SK-N-DZ (cell line): ENCODE measurements at places on chromosomes 13 and 19.

- DNase-seq, result no peak
These were observed 2.0 kb upstream of the TNFSF14 start for GRCh38 chr19:6671960-6672359.

DNA sequence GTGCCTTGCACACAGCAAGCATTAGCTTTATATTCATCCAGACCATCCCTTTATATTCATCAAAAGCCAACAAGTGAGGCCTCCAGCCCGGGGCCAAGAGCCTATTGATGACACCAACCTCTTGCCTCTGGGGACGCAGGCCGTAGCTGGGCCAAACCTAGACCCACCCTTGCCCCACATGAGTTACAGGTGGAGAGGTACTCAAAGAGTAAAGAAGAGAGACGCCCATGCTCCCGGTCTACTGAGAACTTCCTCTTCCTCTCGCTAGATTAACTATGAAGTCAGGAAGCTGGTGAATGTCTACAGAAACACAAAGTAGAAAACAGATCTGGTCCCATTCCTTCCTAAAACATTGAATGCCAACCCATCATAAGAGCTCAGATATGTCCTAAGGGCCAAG lies 3.8 kb upstream of the MLNR start:
- no peak for DNase-seq

DNA sequence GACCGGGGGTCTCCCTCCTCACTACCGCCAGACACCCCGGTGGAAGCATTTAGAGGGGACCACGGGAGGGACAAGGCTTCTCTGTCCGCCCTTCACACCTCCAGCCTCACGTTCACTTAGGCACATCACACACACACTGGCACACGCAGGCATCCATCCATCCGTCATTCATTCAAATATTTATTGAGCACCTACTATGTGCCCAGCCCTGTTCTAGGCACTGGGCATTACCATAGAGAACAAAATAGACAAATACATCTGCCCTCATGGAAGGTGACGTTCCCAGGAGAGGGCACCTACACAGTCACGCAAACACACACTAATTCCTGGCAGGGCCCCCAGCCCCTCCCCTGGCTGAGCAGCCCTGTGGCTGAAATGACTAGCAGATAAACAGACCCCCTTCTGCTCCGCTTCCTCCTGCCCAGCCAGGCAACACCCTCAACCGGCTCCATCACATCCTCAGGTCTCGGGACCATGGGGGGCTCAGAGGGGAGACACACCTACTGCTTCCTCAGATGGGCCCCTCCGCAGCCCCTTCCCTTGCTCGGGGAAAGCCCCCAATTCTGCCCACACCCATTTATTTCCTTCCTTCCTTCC lies 3.7 kb upstream of the NOP53 start:
- no peak for DNase-seq

DNA sequence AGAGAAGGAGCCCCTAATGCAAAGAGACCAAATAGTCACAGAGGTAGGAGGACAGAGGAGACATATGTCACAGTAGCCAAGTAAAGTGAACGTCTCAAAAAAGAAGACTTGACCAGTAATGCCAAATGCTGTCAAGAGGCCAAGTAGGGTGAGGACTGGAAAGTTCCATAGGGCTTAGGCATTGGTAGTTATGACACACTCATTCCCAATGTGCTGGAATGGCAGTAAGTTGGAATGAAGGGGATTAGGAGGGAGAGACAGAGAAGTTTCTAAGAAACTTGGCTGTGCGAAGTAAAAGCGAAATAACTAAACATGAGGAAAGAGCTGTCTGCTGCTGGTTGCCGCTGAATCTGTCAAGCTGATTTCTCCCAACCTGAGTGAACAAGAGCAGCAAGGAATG lies 14.9 kb upstream of the FRY start:
- no peak for DNase-seq

- DNase-seq, result no peak
These were observed 4.2 kb downstream of the GATAD2A start for GRCh38 chr19:19409631-19410030.

GRCh38 chr19:34353546-34353945 lies 11.4 kb upstream of the GPI start:
- DNase-seq, result no peak

- DNase-seq, result no peak
These were observed 5.4 kb upstream of the MBD3L3 start for GRCh38 chr19:7063764-7064418.

DNA sequence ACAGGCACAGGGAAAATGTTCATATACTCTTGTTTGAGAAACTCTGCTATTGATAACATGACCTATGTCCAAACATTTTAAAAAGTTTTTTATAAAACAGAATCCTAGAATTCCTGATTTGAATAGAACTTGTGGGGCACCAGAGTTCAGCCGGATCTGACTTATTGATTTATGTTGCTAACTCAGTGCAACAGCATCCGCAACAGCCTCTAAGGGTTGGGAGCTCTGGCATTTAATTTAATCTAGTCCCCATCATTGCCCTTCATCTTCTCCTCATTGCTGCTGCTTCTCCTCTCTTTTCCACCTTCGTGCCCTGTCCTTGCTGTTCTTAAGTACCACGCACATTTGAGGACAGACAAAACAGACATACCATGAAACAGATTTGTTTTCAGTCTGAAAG lies 214.5 kb downstream of the FGF14 start:
- peak; percentile 64 for DNase-seq

DNA sequence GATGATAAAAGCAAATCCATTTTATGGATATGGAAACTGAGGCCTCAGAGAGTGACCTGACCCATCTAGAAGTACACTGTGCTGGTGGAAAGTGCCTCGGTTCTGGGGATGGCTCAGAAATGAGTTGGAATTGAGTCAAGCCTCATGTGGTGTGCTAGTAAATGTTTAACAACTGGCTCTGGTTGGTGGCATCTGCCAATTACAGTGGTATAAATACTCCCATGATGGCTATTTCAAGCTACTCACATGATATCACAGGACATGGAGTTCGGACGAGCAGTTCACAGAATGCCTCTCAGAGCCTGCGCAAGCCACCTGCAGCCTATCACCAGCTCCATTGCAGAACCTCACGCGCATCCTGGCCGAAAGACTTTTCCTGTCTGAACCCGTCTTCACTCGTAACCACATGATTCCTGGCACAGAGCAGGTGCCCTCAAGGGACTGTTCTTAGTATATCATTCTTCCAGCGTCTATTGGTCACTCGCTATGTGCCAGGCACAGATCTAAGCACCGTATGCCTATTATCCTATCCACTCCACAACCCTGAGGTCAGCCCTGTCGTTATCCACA lies 9.1 kb downstream of the TMEM150B start:
- no peak for DNase-seq

GRCh38 chr19:23810496-23810895 lies 51.8 kb upstream of the ZNF681 start:
- DNase-seq, result no peak

DNA sequence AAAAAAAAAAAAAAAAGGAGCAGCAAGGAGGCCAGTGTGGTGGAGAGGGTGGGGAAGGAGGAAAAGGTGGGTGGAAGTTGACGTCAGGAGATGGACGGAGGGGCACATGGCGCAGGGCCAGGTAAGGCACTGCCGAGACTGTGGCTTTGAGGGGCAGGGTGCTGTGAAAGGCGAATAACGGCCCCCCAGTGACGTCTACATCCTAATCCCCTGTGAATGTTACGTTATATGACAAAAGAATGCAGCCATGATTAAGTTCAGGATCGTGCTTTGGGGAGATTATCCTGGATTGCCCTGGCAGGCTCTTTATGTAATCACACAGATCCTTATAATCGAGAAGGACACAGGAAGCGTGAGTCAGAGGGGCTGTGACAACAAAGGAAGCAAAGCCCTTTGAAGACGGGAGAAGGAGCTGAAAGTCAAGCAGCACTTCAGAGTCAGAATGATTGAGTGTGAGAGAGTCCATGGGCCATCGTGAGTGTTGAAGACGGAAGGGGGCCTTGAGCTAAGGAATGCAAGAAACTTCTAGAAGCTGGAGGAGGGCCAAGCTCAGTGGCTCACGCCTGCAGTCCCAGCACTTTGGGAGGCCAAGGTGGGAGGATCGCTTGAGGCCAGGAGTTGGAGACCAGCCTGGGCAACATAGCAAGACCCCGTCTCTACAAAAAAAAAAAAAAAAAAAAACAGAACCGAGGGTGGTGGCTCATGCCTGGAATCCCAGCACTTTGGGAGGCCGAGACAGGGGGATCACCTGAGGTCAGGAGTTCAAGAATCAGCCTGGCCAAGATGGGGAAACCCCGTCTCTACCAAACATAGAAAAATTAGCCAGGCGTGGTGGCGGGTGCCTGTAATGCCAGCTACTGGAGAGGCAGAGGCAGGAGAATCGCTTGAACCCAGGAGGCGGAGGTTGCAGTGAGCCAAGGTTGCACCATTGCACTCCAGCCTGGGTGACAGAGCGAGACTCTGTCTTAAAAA lies 13.8 kb upstream of the CEACAM16 start:
- DNase-seq, result no peak

DNA sequence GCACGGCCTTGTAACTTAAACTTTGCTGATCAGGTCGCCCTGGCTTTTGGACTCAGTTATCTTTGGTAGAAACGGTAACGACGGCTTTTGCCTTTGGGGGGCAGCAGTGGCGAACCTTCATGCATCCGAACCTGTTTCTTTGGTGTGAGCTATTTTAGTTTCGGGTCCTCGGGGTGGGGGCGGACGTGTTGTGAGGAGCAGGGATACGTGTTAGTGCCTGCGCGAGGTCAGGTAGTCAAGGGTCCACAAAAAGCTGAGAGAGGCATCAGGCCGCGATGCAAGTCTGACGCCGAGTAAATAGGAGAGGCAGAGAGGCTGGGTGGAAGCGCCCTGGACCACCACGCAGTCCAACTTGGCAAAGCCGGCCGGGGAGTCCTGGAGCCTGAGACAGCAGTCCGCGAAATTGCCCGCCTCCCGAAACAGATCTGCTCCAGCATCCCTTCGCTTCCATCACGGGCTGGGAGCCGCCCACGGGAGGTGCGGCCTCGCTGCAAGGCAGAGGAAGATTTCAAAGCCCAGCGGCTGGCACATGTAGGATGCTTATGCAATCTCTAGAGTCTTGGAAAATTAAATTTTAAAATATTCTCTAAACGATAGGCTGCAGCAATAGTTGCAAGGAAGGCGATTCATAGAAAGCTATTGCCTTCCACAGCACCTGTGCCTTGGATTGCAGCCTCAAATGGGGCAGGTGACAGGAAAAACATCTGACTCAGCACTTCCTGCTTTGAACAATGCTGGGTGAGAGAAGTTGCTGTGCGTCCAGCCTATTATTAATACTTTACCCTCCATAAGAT lies 4.6 kb upstream of the TPP2 start:
- DNase-seq, result peak; percentile 82

DNA sequence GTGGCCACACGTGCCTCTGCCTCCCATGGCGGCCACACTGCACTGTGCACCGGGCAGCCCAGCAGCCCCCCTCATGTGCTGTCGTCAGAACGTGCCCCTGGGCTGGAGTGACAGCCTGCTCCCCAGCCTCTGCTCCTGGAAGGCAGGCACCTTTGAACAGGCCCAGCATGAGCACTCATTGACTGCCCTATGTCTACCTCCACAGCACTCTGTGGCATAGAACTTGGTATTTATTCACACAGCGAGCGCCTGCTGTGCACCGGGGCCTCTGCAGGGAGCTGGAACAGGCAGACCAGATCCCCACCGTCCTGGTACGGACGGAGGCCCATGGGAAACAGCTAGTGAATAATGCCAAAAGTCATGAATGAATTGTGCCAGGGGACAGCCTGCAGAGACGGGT lies 53.7 kb downstream of the DPF1 start:
- DNase-seq, result no peak

DNA sequence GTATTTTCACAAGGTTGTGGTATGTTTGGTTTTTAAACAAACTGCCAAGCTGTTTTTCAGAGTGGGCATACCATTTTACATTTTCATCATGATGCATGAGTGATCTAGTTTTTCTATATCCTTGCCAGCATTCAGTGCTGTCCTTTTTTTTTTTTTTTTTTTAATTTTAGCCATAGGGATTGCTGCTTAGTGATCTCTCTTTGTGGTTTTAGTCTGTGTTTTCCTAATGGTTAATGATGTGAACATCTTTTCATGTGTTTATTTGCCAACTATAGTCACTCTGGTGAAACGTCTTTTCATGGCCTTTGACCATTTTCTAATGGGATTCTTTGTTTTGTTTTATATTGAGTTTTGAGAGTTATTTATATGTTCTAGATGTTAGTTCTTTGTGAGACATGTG lies 59.7 kb downstream of the SHISA2 start:
- no peak for DNase-seq

DNA sequence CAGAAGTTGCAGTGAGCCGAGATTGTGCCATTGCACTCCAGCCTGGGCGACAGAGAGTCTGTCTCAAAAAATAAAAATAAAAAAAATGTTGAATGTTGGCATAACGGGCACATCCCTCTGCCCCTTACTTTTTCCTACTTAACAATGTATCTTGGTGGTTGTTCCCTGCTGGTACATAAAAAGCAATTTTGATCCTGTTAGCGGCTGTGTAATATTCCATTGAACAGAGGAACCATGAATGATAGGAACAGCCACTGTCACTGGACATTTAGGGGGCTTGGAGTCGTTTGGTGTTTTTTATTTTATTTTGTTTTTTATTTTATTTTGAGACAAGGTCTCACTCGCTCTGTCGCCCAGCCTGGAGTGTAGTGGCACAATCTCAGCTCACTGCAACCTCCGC lies 10.4 kb upstream of the NCCRP1 start:
- no peak for DNase-seq

DNA sequence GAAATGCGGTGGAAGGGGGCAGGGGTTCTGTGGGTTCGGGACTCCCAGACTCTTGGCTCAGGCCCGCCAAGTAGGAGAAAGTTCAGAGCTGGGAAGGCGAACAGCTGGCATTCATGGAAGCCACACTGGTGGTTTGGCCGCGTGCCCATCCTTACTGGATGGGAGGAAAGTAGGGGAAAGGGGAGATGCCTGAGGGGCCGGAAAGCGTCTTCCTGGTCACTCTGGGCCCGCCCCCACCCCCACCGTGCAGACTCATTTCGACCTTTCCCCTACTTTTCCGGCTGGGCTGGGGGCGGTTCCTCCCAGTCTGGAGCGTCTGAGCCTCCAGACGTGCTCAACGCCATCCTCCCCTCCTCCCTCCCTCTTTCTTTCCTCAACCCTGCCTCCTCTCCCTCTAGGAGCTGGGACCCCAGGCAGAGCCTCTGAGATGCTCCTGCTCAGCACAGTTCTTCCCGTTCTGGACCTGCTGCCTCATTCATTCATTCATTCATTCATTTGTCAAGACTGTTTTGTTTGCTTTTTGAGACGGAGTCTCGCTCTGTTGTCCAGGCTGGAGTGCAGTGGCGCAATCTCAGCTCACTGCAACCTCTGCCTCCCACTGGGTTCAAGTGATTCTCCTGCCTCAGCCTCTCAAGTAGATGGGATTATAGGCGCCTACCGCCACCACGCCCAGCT lies 3.5 kb downstream of the ANGPTL4 start:
- DNase-seq, result peak; percentile 81
